ENCODE measurements at places on chromosomes 6 and 20.
A peak's percentile ranks its signal among the peaks of the same experiment; 100 is the strongest.

GRCh38 chr6:33128318-33128717 is 52.5 kb downstream of the HLA-DPB1 start:
- DNase-seq: no peak

- no peak for DNase-seq
Observed at GRCh38 chr6:166687070-166687878, 60.2 kb upstream of the RPS6KA2 start.

DNA sequence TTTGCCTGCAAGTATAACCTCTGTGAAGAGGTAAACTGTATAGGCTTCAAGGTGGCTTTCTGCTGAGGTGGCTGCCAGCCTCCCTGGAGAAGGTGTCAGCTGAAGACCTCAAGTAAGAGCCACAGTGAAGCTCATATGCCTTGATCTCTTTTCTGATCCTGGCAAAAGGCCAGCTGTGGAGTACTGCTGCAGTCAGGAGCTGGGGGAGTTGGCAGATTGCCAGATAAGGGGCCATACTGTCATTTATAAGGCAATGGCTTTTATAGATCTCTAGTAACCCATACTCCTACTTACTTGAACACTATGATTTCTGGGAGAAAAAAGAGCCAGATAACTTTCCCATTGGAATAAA is 8.8 kb upstream of the CEP85L start:
- peak; percentile 54 for DNase-seq

DNA sequence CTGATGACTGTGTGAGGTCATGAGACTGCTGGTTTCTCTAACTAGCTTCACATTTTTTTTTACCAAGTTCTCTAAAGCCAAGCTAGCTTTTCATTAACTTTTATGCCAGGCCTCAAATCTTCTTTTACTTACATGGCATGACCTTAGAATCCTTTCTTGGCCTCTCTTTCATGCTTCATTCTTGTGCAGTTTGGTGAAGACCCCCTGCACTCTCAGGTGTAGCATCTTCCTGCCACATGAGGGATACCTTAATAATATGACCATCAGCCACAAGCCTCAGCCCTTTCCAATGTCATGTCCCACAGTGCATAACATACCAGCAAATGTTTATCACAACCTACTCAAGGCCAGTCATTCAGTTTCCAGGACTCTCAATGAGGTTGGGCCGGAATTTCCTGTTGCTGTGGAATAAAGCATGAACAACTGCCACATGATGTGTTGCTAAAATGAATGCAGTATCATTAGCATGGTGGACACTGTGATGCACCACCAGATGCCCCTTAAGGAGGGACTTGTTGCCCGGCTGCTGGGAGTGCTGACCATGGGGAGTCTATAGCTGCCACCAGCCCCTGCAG is 72.2 kb downstream of the RIN2 start:
- no peak for DNase-seq

DNA sequence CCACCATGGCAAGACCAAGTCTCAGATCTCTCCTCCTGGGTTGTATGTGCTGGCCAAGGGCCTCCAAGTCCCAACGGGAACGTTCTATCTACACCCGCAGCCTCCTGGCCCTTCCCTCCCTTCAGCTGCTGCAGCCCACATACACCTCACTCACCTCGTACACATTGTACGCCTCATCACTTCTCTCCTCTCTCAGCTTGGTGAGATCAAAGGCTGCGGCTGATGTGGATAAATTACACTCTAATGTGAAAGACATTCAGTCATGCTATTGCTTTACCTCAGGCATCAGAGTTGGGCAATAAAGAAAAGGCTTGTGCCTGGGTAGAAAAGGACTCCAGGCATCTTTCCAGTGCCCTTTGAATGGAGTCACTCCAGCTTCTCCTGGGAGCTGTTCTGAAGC is 135.3 kb upstream of the FOXQ1 start:
- DNase-seq: no peak

GRCh38 chr20:1937316-1937976 is 42.2 kb downstream of the SIRPA start:
- DNase-seq: no peak

GRCh38 chr20:50368813-50369224 is 141.4 kb upstream of the PTPN1 start:
- DNase-seq: peak; percentile 81

DNA sequence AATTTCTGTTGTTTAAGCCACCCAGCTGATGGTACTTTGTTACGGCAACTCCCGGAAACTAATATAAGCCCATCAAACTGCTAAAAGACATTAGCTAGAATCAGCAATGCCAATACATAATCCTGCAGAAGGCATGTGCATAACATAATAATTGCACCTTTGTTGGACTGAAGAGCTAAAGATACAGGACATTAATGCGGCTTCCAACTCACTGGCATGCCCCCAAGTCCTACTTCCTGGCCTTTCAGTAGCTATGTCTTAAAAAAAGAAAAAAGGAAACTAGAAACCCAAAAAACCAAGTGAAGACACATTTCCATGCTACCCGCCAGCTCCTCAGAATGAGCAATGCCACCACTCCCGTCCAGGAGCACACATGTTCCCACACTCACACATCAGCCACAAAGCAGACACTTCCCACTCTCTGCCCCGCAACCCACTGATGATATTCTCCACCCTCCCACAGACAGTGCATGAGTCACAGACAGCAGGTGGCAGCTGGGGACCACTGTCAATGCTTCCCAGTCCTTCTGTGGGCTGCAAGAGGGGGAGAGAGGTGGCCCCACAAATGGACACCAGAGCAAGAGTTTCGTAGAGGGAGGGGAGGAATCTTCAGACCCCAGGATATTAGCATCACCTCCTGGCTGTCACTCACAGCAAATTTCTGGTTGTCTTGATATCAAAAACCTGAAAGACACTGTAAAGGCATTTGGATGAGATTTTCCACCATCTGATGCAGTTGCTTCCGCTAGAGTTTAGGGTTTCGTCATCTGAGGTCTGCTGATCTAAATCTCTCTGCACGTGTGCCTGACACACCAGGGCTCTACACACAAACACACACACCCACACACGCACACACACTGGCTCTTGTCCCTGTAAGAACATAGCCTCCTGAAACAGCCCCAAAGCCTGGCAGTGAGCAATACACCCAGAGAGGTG is 32.8 kb downstream of the GFOD1 start:
- DNase-seq: peak; percentile 78

DNA sequence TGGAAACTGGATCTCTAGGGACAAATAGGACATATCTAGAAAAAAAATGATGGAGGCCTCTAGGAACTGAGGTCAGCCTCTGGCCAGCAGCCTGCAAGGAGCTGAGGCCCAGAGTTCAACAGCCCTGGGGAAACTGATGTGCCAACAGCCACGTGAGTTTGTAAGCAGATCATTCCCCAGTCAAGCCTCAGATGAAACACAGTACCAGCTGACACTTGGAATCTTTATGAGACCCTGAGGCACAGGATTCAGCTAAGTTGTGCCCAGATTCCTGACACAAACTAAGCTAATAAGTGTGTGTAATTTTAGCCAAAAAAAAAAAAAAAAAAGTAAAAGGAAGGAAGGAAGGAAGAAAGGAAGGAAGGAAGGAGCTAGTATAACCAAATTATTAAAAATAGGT is 1059.8 kb upstream of the MAP3K7 start:
- no peak for DNase-seq

DNA sequence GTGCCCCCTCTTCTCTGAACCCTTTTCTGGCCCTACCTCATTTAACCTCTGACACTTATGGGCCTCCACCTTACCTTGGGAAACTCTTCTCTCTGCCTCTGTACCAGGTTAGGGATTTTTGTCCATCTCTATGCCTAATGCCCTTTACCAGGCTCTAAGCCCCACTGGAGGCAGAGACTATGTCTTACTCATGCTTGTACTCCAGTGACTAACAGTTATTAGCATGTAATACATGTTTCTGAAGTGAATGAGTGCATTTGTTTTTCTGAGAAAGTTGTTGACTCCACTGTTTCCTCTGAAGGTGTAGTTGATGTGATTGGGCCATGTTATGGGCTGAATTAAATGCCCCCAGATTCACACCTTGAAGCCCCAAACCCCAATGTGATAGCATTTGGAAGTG is 234.3 kb downstream of the PACRG start:
- no peak for DNase-seq

DNA sequence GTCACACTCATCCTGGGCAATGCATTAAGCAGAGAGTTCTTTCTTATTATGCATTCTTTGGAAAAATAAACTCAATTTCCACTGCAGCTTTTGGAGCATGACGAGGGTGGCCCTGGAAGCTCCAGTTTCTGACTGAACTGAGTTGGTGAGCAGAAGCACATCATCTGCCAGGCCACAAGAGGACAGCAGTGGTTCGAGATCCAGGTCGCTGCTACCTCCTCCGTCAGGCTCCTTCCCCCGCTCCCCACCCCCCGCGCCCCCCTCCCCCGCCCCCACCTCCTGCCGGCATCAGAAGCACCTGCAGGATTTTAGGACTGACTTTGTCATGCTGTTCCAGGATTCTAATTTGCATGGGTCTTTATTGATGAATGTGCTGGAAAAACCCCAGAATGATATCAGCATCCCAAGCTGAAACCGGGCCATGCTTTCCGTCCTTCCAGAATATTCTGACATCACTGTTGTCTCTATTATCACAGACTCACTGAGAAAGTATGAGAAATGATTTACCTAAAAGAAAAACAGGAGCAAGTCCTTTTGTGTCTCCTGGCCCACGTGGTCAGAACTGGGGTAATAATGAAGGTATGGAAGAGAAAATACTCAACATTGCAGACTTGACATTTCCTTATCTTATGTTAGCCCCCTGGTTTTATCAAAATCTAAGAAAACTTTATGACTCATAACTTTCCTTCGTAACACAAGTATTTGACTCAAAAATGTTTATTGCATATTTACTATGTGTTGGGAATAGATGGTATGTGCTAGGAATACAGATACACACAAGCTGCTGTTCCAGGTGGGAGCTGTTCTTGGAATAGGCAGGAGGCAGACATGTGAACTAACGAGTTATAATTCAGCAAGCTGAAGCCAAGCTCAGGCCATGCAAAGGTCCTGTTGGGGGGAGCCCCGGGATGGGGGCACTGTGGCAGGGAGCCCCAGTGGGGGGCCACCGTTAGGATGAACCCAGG is 220.2 kb upstream of the EXOC2 start:
- DNase-seq: peak; percentile 82

- DNase-seq: peak; percentile 16
Observed at GRCh38 chr6:26475823-26476729, 18.3 kb downstream of the BTN2A1 start.

DNA sequence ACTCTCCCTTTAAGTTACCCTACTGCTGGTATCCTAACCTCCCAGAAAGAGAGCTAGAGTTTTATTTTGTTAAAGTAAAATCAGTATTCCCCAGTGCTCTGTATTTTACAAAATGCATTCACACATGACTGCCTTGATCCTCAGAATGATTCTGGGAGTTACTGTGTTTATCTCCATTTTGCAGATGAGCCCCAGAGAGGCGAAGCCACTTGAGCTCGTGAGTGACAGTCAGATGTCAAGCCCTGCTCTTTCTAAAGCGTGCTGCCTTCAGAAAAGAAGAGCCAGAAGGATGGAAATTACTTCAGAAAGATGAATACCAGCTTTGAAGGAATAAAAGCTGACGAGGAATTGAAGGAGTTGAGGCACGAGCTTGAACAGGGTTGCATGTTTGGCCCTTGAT is 14.1 kb upstream of the OSER1 start:
- no peak for DNase-seq

GRCh38 chr20:47411161-47411560 is 54.7 kb upstream of the ZMYND8 start:
- no peak for DNase-seq

DNA sequence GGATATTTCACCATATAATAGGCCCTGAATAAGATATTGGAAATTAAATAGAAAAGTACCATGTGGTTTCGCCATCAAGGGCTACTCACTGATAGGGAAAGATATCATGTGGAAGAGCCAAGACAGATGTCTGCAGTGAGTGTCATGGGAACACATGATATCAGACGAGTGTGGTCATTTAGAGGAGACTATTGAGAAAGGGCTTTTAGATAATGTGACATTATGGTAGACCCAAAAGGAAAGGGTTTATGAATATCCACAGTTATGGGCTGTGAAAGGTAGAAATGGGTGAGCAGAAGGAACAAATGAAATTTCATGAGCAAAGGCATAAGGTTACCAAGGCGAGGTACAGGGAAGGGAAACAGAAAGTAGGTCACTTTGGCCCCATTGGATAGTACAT is 182.3 kb upstream of the PRSS16 start:
- no peak for DNase-seq

- no peak for DNase-seq
Observed at GRCh38 chr6:96499781-96500180, 21.8 kb upstream of the UFL1 start.

DNA sequence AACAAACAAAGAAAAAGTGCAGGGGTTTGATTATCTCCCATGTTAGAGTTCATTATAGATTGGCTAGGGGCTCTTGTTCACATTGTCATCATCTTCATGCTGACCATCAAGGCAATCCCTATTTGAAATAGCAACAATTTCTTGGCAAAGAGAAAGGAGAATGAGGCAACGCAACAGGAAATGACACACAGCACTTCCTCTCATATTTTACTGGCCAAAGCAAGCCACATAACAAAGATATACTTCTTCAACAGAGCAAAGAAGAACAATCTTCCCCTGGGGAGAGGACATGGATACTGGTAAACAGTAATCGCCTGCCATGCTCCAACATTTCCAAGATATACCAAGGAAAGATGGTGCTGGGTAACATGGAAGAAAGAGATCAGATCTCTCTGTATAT is 29.8 kb downstream of the EPM2A start:
- DNase-seq: peak; percentile 79

GRCh38 chr20:17889226-17889625 is 79.4 kb downstream of the SNX5 start:
- DNase-seq: no peak

DNA sequence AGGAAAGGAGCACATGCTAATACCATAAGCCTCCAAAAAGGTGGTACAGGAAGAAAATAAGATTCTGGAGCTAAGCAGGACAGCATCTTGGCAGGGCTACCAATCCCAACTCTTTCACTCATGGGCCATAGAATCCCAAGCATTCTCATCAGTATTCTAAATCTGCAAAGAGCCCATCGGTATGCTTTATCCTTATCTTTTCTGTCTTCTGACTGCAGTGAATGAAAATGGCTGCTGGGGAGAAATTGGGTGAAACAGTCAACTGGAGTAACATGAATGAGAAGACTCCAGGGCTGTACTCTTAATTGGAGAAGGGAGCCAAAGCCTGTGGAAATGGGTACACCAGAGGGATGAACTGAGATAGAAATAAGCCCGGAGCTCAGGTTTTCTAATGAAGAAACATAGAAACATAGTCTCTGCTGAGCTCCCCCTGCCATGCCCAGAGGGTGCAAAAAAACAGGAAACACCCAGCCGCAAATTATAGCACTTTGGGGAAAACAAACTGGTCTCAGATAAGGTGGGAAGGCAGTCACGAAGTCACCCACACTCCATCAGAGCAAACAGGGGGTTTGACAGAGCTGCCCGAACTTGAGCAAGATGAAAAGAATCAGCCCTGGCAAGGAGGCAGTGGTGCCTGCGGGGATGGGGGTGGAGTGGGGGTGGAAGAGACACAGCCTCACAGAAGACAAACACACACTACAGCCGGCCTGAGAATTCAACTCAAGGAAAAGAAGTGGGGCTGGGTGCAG is 35.4 kb upstream of the E2F3 start:
- no peak for DNase-seq

- DNase-seq: no peak
Observed at GRCh38 chr6:44642349-44642748, 254.8 kb downstream of the CDC5L start.

Measured in choroid plexus epithelial cell (primary cell).